ENCODE measurements at places on chromosomes 3 and 15.

DNA sequence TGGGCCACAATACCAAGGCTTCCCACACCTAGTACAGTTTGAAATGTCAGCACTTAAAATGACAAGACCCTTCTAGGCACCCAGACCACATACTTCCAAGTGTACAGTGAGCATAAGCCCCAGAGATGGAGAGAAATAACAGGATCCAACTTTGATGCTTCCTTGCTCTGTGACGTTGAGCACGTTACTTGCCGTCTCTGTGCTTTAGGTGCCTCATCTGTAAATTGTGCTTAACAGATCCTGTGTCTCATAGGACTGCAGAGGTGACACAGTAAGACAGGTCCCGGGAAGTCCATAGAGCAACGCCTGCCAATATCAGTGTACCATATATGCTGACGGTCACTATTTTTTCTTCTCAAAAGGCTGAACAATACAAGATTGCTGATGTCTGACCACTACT is 59.1 kb downstream of the LRIG1 start:
- no peak for DNase-seq

DNA sequence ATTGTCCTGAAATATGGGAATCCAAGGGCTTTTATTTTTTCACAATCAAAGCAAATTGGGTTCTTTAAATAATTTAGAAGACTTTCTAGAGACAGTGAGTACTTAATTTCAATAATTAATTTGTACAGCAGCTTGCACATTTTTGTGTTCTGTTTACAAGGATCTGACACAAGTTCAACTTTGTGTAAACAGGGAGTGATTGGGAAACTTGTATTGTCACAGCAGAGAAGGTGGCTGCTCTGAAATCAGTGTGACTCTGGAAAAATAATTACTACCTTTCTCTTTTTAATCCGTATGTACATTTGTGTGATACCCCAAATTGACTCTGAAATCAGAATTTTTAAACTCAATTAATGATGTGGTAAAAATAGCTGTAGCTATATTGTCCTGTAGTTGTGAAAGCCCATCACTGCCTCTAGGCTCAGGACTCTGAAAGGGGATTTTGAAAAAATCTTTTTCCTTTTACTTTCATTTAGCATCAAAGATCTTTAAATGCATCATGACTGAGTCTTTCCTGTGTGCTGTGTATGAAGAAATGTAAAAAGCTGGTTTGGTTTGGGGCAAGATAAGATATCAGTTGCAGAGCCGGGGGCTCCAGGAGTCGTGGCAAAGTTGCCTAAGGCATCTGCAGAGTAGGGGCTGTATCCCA is 45.1 kb downstream of the MFSD1 start:
- no peak for DNase-seq

DNA sequence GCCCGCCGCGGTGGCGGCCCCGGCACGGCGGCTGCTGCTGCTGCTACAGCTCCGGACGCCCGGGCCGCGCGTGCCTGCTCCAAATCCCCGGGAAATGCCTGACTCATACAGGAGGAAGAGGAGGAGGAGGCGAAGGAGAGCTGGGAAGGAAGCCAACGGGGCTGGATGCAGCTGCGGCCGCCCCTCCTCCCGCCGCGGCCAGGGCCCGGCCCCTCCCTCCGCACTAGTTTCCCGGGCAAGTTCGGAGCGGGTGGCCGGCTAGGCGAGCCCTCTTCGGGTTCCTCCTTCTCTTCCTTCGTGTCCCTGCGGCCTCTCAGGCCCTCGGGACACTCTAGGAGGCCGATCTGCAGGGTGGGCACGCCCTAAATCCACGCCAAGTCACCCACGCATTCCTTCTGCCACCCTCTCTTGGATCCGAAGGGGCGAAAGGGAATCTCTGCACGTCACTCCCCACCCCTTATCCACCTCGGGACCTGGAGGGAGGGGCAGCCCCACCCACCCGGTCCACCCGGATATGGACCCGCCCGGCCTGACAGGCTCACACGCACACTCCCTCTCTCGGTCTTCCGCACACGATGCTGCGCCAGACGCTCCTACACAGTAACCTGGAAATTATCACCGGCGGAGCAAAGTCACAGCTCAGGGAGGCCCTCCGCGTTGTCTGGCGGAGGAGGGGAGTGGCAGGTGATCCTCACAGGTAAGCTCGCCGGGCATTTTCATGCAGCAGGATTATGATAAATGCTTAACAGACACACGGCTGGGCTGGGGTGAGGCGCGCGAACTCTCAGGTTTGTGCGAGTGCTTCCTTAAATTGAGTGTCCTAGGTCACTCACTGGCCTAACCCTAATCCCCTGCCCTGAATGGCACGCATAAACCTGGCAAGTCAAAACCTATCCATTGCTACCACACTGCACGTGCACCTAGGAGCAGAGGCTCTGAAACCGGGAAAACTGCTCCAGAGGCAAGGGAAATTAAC is at the start of the genes OSBPL10 and ZNF860:
OSBPL10 (minus strand) TSS at position 57 of the 976 bp plus-strand sequence. CDS start 83 bp downstream, outside the sequence.
ZNF860 (plus strand) TSS at position 545 of the 976 bp plus-strand sequence. CDS start 7,330 bp downstream, outside the sequence.
- DNase-seq = peak; percentile 80

DNA sequence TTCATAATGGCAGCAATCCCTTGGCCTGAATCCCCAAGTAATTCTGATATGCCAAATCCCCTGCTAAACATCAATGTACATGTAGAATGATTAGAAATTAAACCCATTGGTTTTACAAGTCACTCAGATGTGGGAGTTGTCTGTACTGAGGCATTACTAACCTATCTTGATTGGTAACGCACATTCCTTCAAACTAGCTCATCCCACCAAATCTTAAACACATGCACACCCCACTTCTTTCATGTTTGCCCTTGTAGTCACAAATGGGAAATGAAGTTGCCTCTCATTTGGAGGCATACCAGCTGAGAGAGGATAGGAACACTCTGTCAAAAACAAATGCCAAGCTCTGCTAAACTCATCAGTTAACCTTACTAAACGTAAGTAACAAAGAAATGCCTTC is 29.1 kb upstream of the MAN2C1 start:
- DNase-seq = no peak

- DNase-seq = peak; percentile 52
These were observed 988.7 kb downstream of the NTRK3 start for GRCh38 chr15:87267798-87268197.

GRCh38 chr3:169760479-169760878 is 4.4 kb downstream of the TERC start:
- no peak for DNase-seq

DNA sequence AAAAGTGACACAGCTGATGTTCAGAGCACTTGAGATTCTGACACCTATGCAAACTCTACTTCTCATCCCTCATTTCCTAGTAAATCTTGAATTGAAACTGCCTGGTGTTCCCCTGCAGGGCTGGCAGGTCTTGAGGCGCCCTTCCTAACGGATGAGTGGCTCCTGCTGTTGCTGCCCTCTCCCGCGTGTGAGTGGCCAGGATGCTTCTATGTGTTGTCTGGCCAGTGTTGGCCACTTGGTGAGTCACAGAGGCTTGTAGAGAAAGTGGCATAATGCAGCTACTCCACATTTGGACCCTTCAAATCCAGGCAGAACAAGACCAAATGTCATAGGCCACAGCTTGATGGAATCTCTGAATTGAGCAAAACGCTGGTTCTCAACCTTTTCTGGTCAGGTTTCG is 63.6 kb downstream of the MOBP start:
- DNase-seq = no peak

DNA sequence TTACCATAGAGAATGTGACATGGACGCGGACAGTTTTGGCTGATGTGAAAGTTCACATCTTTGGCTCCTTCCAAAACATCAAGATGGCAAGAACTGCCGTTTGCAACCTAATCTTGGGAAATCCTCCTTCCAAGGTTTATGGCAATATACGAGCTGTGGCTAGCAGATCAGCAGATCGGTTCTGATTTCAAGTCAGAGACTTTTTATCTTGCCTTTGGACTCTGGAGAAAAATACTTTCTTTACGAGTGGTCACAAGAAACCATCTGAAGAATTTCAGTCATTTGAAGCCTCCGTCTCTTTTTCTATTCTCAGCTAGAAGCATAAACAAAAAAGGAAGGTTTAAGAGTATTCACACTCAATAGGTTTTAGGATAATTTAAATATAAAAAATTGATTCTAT is 153.5 kb upstream of the MEIS2 start:
- DNase-seq = no peak

DNA sequence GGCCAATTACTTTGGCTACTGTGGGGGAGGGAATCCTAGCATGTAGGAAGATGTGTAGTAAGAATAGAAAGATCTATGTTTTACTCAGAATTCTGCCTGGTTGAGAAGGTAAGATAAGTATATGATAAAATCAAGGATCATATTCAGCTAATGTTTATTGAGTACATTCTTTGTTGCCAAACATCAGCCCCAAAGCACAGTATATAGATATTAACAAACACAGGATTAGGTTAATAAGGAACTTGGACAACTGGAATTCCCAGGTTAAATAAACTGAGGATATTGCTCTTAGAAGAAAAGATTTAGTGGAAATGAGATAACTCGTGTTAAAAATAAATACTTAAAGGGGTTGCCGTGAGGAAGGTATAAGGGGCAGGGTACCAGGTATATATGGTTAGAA is 129.6 kb downstream of the FILIP1L start:
- DNase-seq = no peak

DNA sequence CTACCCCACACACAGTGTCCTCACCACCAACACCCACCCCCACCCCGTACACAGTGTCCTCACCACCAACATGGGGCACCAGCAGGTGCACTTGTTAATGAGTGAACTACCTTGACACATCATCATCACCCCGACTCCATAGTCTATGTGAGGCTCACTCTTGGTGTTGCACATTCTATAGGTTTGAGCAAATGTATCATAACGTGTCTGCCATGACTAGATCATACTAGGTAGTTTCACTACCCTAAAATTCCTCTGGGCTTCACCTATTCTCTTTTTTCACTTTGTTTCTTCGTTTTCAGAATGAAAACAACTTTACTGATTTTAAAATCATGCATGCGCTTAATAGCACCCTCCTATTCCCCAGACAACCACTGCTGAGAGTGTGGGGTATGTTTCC is 102.6 kb upstream of the SLC6A6 start:
- DNase-seq = no peak

DNA sequence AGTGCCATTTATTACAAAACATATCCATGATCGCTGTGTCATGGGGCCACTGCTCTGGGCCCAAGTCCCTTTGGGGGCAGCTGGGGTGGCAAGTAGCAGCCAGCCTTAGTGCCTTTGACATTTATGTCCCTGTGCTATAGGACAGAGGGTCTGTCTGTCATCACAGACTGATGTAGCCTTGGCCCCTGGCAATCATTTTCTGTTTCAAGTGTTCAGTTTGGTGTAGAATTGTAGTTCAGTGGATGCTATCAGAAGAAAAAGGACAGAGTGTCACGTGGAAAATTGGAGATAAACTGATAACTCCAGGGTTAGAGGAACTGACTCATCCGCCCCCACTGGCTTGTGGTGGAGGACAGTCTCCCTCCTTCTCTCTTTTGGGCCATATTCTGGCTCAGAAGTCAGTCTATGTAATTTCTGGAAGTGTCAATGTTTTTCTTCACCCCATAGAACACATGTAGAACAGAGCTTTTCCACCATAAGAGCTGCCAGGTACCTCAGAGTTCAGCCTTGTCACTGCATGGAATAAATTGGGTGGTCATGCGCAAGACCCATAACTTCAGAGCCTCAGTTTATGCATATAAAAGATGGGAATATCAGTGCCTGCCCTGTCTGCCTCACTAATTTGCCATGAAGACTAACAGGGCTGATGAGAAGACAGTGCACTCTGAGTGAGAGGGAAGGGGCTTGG is 4.5 kb upstream of the MRPS22 start:
- DNase-seq = no peak

- no peak for DNase-seq
These were observed 83.1 kb downstream of the RETNLB start for GRCh38 chr3:108673988-108674661.

DNA sequence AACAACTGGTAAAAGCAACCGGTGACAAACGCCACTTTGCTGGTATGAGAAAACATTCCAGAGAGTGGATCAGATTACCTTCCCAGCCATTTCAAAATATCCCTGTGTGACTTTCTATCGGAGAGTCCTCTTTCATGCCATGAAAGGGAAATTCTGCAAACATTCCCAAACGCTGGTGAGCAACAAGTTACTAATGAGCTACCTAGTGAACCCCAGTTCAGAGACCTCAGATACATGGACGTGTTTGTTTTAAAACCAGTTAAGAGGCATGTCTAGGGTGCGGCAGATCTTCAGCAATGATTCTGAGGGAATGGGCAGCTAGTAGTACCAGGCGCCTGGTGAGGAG is 418.2 kb upstream of the NR2F2 start:
- DNase-seq = no peak

DNA sequence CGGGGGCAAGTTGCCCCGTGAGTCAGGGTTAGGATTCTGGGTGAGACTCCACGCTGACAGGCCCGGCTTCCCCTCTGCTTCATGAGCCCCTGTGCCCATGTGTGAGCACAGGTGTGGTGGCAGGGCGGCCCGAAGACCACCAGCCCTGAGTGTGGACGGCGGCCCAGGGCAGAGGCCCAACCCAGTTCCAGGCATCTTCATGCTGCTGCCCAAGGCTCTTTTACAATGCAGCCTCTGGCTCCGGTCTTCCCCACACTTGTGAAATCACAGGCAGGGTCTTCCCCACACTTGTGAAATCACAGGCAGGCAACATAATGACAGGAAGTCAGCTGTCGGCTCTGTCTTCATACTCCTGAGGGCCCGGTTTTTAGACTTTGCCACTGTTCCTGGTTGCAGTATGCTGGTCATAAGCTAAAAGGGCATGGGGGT is 78.8 kb downstream of the AAGAB start:
- DNase-seq = no peak

DNA sequence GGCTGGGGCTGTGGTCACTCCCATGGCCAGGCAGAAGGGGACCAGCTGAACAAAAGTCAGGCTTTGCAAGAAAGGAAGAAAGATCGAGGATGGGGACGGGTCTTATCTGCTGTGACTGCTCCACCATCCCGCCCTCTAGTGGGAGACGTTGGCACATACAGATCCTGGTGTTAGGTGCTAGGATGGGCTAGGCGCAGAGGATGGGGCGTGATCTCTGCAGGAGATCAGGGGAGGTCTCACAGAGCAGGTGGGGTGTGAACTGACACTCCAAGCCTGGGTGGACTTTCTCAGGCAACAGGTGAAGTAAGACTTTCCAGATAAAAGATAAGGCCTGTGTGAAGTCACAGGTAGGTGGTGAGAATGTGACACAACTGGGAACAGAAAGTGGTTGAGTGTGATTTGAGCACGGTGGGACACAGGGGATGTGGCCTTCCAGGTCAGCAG is 141.9 kb upstream of the SMAD3 start:
- no peak for DNase-seq

DNA sequence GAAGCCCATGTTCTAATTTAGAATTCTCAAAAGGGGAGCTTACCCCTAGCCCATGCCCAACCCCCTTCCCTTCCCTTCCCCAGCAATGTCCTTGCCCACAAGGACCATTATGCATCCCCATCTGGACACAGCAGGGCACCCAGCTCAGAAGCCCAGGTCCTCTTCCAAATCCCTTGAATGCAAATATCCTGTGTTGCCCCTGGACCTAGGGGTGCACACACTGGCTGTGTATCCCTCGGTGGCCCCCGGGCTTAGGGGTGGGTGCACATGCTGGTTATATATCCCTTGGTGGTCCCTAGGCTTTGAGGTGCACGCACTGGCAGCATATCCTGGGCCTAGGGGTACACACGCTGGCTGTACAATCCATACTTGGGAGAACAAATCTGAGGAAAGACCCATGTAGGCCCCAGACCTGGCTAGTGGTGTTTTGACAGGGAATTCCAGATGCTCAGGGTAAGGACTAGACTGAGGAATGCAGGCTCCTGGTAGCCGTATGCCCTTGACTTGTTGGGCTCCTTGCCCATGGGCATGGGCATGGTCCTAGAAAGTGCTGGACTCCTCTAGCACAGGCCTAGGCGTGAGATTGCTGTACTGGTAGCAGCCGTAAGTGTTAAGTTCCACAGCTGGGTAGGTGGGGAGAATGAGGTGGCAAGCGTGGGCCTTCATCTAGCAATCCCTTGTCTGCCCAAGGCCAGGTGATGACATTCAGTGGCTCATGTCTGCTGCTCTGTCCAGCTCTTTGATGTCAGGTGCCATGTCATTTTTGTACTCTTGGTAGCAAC is 222.4 kb downstream of the OPA1 start:
- DNase-seq = no peak

Data from skeletal muscle cell (primary cell).